ENCODE measurements at places on chromosomes 2 and 18.

DNA sequence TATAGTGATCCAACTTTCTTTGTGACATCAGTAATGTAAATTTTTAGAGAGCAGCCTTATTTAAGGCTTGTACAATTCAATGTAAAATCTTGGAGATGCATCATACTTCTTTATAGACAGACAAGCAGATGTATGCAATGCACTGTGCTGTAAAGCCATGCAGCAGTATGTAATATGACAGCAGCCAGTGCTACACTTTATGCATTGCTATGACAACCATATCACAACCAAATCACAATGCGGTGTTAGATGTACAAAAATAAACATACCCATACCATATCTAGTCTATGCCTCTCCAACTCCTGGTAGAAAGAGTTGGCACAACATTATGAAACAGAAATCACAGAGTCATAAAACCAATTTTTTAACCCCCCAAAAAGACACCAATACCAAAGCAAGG is 110.3 kb upstream of the WDSUB1 start:
- DNase-seq, result no peak

DNA sequence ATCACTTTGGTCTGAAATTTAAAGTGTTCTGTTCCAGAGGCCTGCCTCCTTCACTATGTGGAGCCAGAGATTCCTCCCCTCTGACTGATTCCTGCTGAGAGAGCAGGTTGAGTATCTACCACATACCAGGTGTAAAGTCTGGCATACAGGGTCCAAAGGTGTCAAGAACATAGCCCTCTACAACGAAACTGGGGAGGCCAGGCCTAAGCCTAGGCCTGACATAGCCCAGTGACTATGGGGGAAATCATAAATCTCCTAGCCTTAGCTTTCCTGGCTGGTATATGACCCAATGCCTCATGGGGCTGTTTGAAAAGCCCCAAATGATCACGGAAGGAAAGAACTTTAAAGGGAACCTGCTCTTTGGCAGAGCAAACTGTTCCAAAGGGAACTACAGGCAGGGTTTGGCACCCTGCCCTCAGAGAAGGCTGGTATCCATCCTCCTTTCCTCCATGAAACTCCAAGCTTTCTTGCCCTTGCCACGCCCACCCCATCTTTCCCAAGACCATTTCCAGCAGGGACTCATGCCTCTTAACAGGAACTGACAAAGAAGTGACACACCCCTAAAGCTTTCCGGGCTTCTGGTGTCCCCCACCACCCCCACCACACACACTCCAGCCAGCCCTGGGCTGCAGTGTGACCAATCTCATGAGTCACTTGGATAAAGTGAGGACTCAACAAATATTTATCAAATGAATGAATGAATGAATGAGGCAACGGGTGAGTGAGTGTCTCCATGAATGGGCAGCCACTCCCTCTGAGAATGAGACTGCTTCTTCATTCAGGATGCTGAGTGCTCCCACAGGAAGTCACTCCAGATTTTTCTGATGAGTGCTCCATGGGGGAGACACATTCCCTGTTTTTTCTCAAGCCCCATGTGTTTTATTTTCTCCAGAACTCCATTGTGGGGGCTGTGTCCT is 114.5 kb upstream of the STPG4 start:
- DNase-seq, result no peak

DNA sequence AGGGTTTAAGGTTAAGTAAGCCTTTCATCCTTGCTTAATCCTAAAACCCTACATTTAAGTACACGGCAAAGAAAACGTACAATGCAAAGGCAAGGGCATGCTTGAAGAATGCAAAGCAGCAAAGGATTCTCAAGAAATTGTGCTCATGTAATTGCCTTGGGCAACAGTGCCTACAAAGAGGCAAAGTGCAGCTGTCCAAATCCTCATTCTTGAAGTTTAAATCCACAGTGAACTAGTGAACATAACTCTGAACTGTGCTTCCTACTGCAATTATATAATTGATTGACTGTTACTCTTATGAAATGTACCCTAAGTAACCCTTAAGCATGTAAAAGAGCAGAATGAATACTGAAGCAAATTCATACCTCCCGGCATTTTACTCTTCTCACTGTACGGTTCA is 85.4 kb downstream of the MAP3K20 start:
- DNase-seq, result no peak

DNA sequence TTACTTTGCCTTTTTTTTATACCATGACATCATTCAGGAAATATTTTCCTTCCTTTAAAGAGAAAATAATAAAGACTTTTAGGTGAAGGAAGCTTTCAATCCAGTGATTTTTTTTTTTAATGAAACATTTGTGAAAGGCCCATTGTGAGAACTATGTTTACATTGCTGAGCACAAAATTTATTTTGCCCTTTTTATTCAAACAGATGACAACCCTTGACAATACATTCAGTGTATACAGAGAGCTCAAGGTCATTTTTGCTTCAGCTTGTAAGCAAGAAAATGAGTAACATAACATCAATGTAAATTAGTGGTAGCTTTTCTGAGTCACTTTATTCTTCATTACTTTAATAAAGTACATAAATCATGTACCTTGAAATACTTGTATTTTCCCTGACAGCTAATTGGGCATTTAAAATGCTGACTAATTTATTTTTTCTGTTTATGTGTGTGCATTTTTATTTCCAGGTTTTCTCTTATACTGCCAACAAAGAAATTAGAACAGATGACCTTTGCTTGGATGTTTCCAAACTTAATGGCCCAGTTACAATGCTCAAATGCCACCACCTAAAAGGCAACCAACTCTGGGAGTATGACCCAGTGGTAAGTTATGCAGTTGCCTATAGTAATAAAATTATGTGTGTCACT is 121.6 kb downstream of the GALNT1 start:
- no peak for DNase-seq

- DNase-seq, result no peak
Measured at GRCh38 chr2:156340804-156341451, 8.4 kb upstream of the NR4A2 start.

GRCh38 chr2:64128406-64128805 is 15.8 kb downstream of the PELI1 start:
- no peak for DNase-seq

GRCh38 chr2:122070241-122070731 is 314.8 kb downstream of the TSN start:
- no peak for DNase-seq

DNA sequence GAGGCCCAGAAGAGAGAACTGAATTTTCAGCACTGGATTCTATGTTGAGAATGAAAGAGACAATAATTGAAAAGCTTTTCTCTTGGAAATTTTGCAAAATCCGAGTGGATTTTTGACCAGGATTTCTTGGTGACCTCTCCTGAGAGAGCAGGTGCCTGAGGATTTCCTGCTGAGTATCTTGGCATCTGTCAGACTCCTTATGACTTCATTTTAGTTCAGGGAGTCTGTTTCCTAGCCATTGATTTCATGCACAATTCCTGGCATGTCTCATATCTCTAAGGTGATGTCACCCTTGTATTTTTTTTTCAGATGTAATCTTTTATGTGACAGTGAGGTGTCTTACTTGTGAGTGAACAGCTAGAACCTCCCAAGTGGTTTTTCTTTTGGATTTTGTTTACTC is 195.9 kb downstream of the NEDD4L start:
- DNase-seq, result no peak

DNA sequence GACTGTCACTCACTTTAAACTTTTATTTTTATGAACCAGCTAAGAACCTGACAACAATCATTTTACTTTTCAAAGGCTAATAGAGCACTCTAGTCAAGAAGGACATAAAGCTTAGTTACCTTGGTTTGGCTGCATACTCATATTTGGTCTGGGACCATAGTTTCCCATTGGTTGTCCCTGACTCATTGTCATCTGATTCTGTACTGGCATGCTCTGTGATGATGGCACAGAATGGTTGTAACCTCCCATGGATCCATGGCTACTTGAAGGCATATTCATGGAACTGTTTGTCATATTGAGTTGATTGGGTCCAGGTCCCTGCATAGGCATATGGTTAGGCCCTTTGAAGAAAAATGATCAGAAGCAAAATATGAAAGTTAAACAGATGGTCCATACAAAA is 37.9 kb downstream of the SS18 start:
- no peak for DNase-seq

Data from GDM1 (cell line).